ENCODE measurements at places on chromosomes 7 and 10.

GRCh38 chr10:2891770-2892124 lies 175.6 kb upstream of the PFKP start:
- no peak for DNase-seq

GRCh38 chr10:48568131-48568530 lies 36.7 kb downstream of the ARHGAP22 start:
- DNase-seq: no peak

GRCh38 chr7:123323689-123324088 lies 123.9 kb upstream of the SLC13A1 start:
- DNase-seq: no peak

GRCh38 chr7:26397796-26398426 lies 106.2 kb downstream of the SNX10 start:
- peak; percentile 25 for DNase-seq

- no peak for DNase-seq
These were observed 79.2 kb upstream of the PPP1R3C start for GRCh38 chr10:91711885-91712680.

DNA sequence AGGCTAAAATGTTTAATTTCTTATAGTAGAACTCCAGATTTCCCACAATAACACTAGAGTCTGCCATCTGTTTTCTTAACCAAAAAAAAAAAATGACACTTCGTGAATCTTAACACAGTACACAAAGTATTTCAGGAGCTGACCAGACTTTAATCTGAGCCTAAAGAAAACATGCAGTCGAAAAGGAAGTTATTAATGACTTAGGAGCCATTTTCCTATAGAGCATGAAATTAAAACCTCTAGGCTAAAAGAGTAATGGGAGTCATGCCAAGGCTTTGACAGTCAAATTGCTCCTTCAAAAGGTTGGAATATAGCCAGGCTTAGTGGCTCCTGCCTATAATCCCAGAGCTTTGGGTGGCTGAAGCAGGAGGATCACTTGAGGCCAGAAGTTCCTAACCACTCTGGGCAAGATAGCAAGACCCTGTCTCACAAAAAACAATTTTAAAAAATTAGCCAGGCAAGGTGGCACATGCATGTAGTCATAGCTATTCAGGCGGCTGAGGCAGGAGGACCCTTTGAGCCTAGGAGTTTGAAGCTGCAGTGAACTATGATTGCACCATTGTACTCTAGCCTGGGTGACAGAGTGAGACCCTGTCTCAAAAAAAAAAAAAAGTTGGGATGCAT lies 13.6 kb downstream of the MICU1 start:
- no peak for DNase-seq

- DNase-seq: no peak
These were observed 66.9 kb upstream of the UNC5B start for GRCh38 chr10:71145352-71145945.

- no peak for DNase-seq
These were observed 66.8 kb downstream of the MAD1L1 start for GRCh38 chr7:2165610-2166594.

GRCh38 chr10:10967029-10967428 lies 50.6 kb upstream of the CELF2 start:
- no peak for DNase-seq

GRCh38 chr10:117165538-117166417 lies 27.7 kb upstream of the VAX1 start:
- DNase-seq: no peak

DNA sequence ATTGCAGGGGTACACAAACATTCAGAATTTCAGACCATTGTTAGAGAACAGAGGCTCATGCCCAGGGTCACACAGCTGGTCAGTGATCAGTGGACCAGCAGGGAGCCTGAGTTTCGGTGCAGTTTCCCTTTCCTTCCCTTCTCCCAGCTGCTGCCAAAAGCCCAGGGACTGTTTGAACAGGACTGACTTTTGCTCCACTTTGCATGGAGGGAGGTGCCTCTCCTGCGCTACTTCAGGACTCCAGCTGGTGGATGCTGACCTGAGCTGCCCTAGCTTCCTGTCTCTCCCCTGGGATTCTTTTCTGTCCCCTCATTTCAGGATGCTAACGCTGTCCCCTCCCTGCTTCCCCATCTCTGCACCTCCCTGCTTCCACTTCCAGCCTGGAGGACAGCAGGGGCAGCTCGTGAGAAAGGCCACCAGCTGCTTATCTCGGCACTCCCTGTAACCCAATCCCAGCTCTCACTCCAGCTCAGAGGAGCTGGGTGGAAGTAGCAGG lies 14.5 kb downstream of the SH2D4B start:
- DNase-seq: no peak

- DNase-seq: no peak
These were observed 196.2 kb upstream of the AGK start for GRCh38 chr7:141355032-141355431.

DNA sequence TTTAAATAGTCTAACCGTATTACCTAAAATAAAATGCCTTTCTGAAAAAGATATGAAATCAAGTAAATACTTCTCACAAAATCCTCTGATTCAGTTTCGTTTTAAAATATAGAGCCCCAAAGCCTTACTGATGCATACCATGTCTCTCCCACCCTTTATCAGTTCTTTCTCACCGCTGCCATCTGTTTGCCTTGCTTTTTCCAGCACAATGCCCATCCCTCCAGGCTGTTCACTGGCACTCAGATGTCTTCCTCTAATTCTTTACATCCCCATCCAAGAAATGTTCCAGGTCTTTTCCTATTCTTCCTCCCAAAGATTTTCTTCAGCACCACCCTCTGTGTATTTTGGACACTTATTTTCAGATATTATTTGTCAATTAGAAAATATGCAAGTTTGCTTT lies 116.5 kb upstream of the LRRN3 start:
- DNase-seq: no peak

- peak; percentile 48 for DNase-seq
These were observed 90.7 kb upstream of the C1QL3 start for GRCh38 chr10:16612115-16612980.

DNA sequence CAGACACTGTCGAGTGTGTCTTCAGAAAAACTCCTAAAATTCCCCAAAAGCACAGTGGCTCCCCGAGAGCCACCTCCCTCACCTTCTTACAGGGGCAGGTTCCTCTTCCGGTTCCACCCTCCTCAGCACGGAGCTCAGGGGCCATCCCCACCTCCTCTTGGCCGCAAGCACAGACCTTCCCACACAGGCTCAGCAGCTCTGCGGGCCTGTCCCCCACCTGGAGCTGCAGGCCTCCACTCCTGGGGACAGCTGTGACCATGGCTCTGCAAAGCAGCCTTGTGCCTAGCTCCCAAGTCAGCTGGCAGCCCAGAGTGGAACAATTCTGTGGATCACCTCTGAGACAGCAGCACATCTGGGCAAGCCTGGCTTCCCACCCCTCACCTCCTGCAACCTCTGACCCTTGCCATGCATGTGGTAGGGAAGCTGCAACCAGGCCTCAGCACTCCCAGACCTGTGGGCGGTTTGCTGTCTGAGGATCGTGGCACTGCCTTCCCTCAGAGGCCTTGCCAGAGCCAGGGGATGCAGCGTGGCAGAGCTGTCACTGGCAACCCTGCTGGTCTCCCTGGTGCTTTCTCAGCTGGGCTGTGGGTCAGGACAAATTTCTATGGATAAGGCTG lies 79.7 kb downstream of the ALOX5 start:
- DNase-seq: no peak

GRCh38 chr10:48254750-48255512 lies 19.6 kb downstream of the FRMPD2 start:
- DNase-seq: no peak

- DNase-seq: no peak
These were observed 59.1 kb upstream of the SMNDC1 start for GRCh38 chr10:110363572-110364411.

DNA sequence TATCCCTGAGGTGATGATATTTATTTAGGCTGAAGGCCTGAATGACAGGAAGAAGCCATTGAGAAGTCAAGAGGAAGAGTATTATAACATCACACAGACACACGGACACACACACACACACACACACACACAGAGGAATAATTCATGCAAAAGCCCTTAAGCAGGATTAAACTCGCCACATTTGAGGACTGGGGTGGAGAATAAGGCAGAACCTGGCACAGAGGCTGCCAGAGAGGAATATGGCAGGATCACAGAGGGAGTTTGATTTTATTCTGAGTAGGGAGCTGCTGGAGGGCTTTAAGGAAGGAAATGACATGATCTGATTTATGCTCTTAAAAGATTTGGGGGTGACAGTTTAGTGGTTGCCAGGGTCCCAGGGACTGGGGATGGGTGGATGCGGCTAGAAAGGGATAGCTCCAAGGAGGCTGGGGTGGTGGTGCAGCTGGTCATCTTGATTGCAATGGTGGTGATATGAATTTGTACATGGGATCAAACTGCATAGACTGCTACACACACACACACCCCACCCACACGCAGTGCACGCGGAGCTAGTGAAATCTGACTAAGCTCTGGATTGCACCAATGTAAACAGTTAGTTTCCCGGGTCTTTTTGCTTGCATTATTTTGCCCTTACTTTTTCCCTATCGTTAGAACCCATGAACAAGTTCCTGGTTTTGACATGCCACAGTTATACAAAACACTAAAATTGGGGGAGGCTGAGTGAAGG lies 11.2 kb downstream of the SMURF1 start:
- no peak for DNase-seq

GRCh38 chr7:44971902-44972441 lies 6.8 kb downstream of the MYO1G start:
- peak; percentile 7 for DNase-seq

DNA sequence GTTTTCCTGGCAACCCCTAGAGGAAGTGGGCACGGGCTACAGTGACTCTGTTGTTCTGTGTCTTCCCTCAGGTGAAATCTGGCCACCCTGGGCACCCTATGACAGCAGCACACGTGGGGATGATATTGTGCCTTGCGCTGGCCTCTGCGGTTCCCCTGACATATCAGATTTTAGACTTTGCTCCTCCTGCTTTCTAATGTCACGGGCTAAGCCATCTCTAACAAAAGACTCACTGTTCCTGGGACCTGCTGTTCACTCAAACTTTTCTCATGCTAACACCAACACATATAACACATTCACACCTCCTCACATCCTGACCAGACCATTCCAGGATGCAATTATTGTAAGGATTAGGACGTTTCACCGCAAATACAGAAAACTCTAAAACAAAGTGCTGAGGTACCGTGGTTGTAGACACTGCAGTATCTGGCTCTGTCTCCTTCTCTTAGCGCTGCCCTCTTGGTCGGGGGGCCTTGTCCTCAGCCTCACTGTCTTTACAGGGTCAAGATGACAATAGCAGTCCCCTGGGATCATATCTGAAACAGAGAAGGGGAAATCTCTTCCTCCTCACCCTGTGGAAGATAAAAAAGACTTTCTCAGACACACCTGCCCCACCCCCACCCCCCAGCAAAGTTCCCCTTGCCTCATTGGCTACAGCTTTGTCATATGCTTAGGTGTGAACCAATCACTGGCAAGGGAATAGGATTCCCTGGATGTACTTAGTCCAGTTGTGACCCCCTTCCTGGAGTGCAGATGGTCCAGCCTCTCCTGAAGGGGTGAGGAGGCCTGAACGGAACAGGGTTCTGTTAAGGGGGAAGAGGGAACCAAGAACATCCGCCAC lies 14.1 kb downstream of the CHN2 start:
- DNase-seq: no peak

DNA sequence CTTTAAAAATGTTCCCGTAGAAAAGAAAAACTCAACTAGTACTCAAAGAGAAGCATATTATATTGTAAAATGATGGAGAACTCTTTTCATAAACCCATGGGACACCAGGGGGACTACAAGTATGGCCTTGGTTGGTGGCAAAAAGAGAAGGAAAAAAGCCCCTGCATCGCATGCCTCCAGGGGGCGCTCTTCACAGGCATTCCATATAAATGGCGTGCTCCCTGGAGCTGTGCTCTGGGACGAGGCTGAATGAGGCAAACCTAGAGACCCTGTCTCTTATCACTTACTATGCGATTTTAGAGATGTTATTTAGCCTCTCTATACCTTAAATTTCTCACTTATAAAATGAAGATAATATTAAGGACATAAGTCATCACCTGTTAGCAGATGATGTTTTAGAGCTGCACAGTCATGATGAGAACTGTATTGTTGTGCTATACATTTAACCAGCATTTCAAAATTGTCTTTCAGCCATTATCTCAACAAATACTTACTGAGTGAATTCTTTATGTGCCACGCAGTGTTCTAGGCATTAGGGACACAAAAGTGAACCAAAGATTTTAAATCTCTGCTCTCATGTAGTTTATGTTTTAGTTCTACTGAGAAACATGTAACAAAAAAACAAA lies 105.8 kb downstream of the ARHGAP21 start:
- DNase-seq: peak; percentile 54

Data from activated naive CD4-positive, alpha-beta T cell treated with anti-CD3 and anti-CD28 coated beads, Interleukin-2, amount 10 ng/mL, durations not matched to agents 7 days and 5 days (primary cell).